Ureter (tissue), 1 donor: ENCODE measurements at places on chromosomes 3 and 15. TPM values are rescaled to one million over a fixed set of nuclear protein-coding genes. Genes with fewer than 3 reads are reported as not detected.

Gene MESP2
- not detected for total RNA-seq

Gene NR2E3
- total RNA-seq, result 0.23 TPM

Gene SLC9C1
- total RNA-seq, result 0.13 TPM

Gene UBL7
- 26.7 TPM for total RNA-seq

Gene NDUFB4
- 120 TPM for total RNA-seq

Gene LTF
- total RNA-seq, result 1.5 TPM

Gene SPINK8
- total RNA-seq, result 12.0 TPM

Gene LRRIQ4
- not detected for total RNA-seq

Gene ACAA1
- total RNA-seq, result 135 TPM

Gene ADGRG7
- 0.78 TPM for total RNA-seq

Gene RBP2
- total RNA-seq, result not detected

Gene SLC6A20
- total RNA-seq, result not detected

Gene EPHA3
- total RNA-seq, result 11.4 TPM

Gene B2M
- total RNA-seq, result 1,566 TPM

Gene RETNLB
- not detected for total RNA-seq

Gene GASK1A
- 14.6 TPM for total RNA-seq

Gene BNC1
- total RNA-seq, result 1.1 TPM

Gene GALNT15
- 15.5 TPM for total RNA-seq

Gene GOLGA6L9
- 7.9 TPM for total RNA-seq

Gene PLA2G4E
- total RNA-seq, result 0.34 TPM

Gene FOXL2
- not detected for total RNA-seq
